ENCODE measurements at places on chromosomes 6 and 20. TPM values are rescaled to one million over a fixed set of nuclear protein-coding genes. Genes with fewer than 3 reads are reported as not detected.

Gene OR2B6
- polyA plus RNA-seq, result 0.20 TPM

Gene PFDN4
- 64.0 TPM for polyA plus RNA-seq

Gene JARID2
- 30.9 TPM for polyA plus RNA-seq

Gene TXLNB
- 2.5 TPM for polyA plus RNA-seq

Gene KIF25
- 0.44 TPM for polyA plus RNA-seq

Gene TLDC2
- 3.7 TPM for polyA plus RNA-seq

Gene ARMH2
- not detected for polyA plus RNA-seq

Gene DEFB127
- not detected for polyA plus RNA-seq

Gene DUSP15
- 19.6 TPM for polyA plus RNA-seq

Gene SPATS1
- polyA plus RNA-seq, result not detected

Gene PRRT1
- 2.6 TPM for polyA plus RNA-seq

Gene EEF1A2
- 1.9 TPM for polyA plus RNA-seq

Gene KCNK16
- polyA plus RNA-seq, result not detected

DNA sequence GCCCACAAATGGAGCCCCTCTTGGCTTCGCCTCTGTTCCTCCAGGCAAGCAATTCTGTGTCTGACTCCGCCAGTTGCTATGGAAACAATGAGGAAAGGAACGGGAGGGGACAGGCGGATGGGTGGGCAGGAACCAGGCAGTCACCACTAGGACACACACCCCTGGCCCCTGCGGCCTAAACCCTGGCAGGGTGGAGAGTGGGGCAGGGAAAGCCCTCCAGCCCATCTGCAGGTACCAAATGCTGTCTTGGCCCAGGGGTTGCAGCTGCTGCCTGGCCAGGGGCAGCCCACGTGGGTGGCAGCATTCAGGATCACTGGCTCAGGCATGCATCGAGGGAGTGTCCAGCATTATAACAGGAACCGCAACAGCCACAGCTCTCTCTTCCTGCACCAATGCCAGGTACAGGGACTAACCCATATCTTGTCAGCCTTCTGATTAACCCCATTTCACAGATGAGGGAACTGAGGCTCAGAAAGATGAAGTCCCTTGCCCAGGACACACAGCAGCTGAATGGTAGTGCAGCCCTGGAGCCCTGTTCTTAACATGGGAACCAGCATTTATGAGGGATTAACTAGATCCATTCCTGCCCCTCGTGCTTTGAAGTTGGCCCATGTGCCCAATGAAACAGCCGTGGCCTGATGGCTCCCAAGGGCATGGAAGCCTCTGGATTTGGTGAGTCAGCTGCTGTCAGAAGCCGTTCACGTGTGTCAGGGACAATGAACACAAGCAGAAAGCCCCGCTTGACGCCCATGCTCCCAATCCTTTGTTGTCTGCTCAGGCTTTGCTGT, 66.3 kb downstream of the NOL4L start:
- no peak for DNase-seq

- peak; percentile 77 for DNase-seq
Observed at GRCh38 chr20:51022803-51023616, at the start of gene KCNG1. TSS of gene KCNG1 (minus strand) at chr20:51023107. CDS start at chr20:51010338, 12,769 bp downstream.

DNA sequence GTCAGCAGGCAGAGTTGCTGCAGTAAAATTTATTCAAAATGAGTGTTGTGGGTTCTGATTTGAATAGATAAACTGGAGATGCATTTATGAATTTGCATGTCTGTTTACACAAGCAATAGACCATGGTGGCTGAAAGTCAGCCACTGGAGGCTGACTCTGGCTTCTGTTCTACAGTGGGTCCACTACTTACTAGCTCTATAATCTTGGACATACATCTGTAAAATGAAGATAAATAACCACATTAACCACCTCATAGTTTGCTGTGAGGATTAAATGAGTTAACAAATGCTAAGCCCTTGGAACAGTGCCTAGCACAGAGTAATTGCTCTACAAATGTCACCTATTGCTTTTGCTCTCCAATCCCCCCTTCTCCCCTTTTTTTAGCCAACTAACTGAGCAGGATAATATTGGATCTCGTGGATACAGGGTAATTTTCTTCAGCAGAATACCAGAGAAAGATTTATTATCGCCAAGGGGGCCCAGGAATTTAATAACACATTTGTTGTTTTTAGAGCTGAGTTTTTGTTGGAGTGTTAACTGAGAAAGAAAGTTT, 1.4 kb upstream of the PM20D2 start:
- peak; percentile 61 for DNase-seq

GRCh38 chr6:84860920-84861319, 96.5 kb upstream of the TBX18 start:
- no peak for DNase-seq

DNA sequence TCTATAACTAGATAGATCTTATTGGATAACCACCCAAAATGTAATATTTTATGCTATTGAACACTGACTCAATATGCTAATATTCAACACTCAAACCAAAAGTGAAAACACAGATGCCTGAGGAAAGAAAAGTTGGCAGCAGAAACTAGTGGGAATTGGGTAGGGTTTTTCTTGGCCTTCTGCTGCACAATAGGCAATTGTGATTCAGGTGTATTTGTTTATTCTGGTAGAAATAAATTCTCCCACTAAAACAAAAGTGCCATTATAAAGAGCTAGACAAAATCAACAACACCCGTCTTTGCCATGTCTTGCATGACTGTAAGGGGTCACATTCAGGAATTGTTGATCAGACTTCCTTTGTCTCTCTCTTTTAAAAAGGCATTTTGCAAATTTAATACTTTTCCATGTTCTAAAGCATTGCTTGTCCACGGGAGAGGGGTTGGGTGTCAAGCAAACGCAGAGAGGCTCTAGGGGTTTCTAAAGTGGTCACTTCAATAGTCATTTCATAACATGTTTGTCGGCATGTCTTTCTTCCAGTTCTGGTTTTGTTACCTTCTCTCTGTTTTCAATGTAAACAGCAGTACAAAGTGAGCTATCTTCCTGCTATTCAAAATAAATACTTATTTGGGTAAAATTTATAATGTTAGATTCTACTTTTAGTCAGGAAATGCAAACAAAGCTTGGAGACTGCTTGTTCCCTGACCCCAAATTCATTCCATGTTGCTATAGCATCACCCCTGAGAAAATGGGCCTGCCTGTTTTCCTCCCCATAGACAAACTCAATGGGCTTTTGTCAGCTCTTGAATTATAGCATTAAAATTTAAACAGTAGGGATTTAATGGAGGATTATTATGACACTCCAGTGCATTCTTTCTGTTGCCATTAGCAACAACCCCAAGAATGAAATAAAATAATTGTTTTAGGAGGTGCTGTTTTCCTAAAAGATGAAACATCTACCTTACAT, 217.0 kb upstream of the CCN2 start:
- no peak for DNase-seq

DNA sequence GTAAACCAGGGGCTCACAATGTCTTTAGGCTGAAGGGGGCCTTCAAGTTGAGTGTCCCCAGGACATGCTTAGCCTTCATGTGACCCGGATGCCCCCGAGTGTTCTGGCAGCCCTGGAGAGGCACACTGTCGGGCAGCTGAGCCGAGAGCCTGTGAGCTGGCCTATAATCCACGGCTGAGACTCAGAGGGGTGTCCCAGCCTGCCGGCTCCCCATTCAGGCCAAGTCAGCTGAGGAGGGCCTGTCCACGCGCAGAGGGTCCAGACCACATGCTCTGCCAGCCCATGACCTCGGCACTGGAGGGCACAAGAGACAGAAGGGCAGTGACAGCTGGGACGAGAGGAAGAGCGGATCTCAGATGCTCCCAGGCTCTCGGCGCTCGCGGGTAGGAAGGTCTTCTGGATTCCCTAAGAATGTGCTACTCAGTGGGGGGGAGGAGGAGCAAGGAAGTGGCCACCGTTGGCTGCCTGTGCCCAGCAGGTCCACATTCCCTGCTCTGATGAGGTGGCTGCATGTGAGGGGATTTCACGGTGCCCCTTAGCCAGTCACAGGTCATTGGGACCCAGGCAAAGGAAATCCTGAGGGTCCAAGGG, 224.7 kb downstream of the NRN1 start:
- DNase-seq, result no peak

DNA sequence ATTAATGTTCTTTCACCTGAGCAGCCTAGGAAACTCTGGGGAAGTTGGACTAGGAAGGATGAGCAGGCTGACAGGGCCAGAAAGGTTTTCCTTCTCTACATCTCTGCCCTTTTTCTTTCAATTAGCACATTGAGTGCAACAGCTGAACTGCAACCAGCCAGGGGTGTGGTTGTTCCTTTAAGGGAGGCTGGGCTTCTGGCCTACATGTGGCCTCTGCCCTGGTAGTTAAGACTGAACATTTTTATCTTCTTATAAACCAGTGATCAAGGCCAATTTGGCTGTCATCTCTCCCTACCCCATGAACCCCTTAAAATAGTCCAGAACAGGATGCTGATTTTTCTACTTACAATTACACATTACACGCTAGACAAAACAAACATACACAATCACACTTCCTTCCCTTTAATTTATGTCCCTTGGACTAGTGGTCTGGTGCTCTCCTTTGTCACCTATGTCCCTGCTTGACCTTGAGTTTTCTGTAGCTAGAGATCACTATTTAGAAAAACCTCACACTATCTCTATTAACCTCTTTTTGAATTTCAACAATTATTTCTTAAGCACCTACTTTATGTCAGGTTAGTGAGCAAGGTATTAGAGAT, 60.3 kb downstream of the RNF217 start:
- DNase-seq, result no peak

- DNase-seq, result no peak
Observed at GRCh38 chr20:20712004-20712473, 405 bp downstream of the RALGAPA2 start.

DNA sequence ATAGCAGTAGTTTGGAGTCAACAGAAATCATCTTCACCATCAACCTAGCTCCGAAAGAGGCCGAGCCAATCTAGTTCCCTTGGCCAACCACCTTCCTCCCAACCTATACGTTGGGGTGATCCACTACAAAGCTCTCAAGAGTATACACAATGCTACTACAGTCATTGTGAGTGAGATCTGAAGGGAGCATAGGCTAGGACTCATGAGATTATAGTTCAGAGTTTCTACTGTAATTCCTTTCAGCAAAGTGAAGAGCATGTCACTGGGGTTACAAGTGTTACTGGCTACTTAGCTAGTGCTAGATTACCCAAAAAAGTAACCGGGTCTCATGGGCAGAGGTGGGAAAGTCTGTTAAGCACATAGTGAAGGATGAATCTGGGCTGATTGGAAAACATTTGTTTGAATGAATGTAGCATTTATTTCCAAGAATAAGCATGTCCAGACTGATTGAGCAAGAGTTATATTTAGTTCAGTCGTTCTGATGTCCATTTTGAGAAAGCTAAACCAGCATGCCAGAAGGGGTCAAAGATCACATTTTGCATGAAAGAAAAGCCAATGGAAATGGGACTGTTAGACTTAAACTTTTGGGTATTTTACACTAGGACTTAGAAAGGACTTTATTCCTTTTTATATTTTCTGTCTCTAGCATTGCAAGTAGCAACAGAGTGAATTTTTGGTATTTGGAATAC, 10.5 kb upstream of the ESR1 start:
- no peak for DNase-seq

- DNase-seq, result no peak
Observed at GRCh38 chr6:26477426-26477825, 19.7 kb downstream of the BTN2A1 start.

- DNase-seq, result no peak
Observed at GRCh38 chr6:90472716-90473115, 114.2 kb downstream of the MAP3K7 start.

- DNase-seq, result no peak
Observed at GRCh38 chr6:77986380-77987034, 333.7 kb downstream of the MEI4 start.

- peak; percentile 81 for DNase-seq
Observed at GRCh38 chr20:50870561-50871161, 60.6 kb downstream of the ADNP start.

DNA sequence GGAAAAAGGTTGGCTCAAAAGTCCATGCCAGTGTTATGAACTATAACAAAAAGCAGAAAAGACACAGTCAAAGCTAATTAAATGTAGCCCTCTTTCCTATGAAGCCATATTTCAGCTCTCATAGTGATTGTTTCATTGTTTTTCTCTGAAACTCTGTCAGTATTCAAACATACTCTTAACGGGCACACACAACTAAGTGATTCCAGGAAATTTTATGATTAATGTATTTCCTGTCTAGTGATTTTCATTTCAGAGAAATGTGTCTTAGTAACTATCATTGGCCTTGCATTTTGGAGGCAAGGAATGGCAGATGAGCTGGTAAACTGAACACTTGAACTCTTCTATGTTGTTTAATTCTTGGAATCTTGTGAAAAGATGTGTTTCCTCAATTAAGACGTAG, 68.0 kb downstream of the CLVS2 start:
- DNase-seq, result no peak

GRCh38 chr20:3765171-3765882, 2.2 kb downstream of the ADISSP start:
- DNase-seq, result no peak

- DNase-seq, result no peak
Observed at GRCh38 chr6:3715285-3715684, 36.2 kb downstream of the PXDC1 start.

All from renal cortex interstitium (tissue), 15 donors.